ENCODE measurements at places on chromosomes 13 and 19.

GRCh38 chr13:70788074-70788473 lies 679.8 kb upstream of the KLHL1 start:
- DNase-seq, result no peak

DNA sequence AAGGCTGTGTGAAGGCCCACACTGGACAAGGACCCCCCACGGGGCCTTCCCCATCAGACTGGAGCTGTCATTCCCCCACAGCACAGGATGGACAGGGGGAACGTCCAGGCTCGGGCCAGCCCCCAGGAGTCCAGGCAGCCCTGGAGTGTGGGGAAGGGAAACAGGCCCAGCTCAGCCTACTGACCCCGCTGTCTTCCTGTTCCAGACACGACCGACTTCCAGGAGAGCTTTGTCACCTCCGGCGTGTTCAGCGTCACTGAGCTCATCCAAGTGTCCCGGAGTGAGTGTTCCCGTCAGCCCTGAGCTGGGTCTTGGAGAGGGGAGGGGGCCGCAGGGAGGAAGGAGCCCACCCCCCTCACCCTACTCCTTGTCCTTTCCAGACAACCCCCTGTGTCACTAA lies 47.0 kb downstream of the SMIM24 start:
- no peak for DNase-seq

DNA sequence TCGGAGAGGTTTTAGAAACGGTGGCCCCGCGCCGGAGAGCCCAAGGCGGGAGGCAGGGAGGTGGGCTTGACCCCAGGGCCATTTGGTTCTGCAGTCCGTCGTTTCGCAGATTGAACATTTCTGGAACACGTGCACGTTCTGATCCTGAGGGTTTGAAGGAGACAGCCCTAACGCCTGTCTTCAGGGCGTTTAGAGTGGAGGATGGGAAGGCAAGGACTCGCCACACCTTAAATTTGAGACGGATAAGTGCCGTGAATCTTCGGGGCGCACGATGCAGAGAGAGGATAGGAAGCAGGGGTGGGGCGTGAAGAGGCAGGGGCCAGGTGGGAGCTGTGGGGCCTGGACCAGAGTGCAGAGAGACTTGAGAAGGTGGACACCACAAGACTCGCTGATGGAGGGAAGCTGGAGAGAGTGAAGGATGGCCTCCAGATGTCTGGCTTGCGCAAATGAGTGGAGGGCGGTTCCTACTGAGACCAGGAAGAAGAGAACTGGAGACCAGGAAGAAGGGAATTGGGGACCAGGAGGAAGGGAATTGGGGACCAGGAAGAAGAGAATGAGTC lies 804 bp upstream of the MIER2 start:
- no peak for DNase-seq

DNA sequence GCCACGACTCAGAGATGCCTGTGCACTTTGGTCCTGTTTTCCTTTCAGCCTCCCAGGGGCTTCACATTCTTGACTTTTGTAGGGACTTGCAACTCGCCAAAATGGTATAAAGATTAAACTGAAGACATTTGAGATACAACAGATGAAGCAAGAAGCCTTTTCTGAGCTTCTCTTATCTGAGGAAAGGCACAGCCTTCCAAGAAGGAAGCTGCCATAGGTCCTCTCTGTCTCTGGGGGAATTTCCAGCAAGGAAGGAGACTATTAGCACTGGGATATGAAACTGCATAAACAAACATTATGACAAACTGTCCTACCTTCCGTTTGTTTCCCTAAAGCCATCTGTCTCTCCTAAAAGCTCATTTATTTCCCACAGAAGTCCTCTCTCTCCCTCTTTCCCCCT lies 39.3 kb downstream of the TGDS start:
- DNase-seq, result no peak

GRCh38 chr19:49574206-49574755 lies 6.1 kb downstream of the NOSIP start:
- no peak for DNase-seq

- no peak for DNase-seq
These were observed 670 bp upstream of the CHAF1A start for GRCh38 chr19:4401769-4402170.

- DNase-seq, result no peak
These were observed 445.3 kb downstream of the FOXO1 start for GRCh38 chr13:40221131-40221459.

DNA sequence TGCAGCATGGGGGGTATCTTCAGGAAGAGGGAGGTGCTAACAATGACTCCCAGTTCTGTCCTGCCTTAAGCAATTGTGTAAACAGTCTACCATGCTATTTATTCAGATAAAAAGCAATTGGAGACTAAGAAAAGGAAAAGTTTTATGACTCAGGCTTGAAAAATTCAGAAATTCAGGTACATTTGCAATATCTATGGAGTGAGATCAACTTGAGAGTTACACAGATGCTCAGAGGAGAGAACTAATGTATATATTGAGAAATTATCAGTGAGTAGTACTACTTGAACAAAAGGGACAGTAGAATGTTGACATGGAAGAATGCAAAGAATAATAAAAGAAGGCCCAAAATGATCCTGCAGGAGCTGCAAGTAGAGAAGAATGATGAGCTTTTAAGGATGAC lies 277.6 kb upstream of the DACH1 start:
- no peak for DNase-seq

GRCh38 chr19:4068047-4068966 lies 1.6 kb upstream of the ZBTB7A start:
- no peak for DNase-seq

- DNase-seq, result no peak
These were observed 70.4 kb downstream of the CEBPG start for GRCh38 chr19:33443638-33444561.

DNA sequence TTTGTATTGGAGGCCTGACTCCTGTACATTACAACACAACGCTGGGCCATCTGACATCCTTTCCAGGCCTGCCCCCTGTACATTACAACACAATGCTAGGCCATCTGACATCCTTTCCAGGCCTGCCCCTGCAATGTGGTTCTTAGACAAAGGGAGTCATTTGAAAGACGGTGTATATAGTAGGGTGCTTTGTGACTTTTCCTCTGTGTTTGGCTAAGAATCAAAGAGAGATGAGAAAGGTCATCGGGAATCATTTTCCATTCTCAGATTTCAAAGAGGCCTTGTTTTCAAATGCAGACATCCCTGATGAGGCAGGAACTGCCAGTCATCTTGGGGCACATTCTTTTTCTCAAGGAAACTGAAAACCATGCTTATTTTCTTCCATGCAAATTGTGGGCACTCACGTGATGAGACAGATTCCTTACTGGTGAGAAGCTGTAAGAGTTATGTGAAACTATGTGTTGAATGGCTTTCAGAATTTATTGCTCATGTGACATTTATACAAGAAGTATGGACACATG lies 551.6 kb downstream of the MYO16 start:
- DNase-seq, result no peak

DNA sequence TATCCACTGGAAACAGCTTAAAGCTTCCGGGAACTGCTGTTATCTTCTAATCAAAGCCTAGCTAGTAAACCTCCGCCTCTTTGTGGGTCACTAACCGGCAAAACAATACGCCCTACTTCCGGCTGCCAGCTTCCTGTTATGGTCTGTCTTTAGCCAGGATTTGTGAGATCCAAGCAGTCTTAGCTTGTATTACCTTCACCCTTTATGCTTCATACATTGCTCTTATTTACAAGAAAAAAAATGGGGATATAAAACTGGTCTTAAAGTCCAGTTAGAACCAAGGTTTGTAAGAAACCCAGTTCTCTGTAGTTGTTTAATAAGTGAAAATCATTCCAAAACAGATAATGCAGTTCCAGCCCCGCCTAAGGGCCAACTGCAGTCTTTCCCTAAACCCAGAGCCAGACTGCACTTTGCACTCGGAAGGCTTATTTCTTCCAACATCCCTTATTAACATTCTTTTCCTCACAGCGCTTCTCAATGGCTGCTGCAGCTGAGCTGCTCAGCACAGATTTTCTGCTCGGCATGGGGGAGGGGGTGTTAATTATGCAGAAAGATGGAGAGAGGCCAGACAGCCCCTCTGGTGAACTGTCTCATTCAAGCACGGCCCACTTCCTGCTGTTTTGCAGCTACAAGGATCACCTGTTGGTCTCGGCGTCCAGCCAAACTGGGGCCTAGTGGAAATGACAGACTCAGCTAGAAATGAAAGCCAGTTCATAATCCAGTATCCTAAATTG lies 368.4 kb downstream of the KLF12 start:
- DNase-seq, result peak; percentile 48

- DNase-seq, result no peak
These were observed 8.9 kb downstream of the AP1M1 start for GRCh38 chr19:16206637-16207036.

DNA sequence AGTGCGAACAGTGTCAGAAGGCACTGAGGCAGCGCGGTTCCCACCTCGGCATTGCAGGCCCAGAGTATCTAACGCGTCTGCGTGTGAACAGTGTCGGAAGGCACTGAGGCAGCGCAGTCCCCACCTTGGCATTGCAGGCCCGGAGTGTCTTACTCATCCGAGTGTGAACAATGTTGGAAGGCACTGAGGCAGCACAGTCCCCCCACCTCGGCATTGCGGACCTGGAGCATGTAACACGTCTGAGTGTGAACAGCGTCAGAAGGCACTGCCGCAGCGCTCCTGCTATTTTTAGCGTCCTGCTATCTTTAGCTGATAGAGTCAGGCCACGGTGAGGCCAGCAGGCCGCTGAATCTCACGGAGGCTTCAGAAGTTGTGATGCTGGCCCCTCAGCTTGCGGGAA lies 39.6 kb downstream of the ATP11A start:
- no peak for DNase-seq

- peak; percentile 16 for DNase-seq
These were observed 1.7 kb downstream of the TGFBR3L start for GRCh38 chr19:7916103-7916954.

DNA sequence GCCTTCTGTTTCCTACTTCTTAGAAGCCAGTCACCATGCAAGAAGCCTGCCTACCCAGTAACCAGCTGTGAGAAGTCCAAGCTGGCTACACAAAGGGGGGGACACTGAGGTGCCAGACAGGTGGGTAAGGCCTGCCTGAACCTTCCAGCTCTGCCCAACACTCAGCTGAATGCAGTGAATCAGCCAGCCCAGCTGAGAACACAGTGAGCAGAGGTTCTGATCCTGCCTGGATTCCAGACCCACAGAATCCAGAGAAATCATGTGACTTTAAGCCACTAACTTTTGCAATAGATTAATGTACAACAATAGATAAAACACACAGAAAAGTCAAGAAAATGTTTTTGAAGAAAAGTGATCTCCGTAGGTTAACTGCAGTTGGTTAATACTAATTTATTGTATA lies 151.7 kb downstream of the EFNB2 start:
- no peak for DNase-seq

- no peak for DNase-seq
These were observed 1578.8 kb downstream of the OLFM4 start for GRCh38 chr13:54607421-54607820.

GRCh38 chr13:48562296-48563066 lies 29.6 kb upstream of the RCBTB2 start:
- no peak for DNase-seq

DNA sequence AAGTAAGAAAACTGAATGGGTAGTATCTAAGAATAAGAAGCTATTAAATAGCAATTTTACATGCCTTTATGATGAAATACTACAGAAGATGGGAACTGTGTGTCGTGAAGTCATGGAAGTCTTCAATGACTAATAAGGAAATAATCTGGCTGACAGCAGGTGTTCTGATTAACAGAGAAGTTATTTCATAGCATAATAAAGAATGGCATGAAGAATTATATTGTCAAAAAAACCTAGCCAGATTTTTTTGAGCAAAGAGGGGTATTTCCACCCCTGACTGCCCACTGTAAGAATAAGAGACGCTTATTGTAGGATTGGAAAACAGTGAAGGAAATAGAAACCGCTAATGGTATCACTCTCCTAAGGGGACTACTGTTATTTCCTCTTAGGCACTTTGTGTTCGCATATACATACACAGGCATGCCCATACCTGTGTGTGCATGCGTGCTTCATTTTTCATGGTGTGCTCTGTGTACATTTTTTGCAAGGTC lies 318.8 kb downstream of the SHISA2 start:
- DNase-seq, result no peak

- no peak for DNase-seq
These were observed at the start of gene CRB3 for GRCh38 chr19:6464070-6464873. CRB3 (plus strand) TSS chr19:6464271; CDS start chr19:6464702, 431 bp downstream.
